ENCODE measurements at places on chromosomes 2 and 18.

GRCh38 chr18:59813942-59814341 is 85.9 kb upstream of the PMAIP1 start:
- DNase-seq = no peak

DNA sequence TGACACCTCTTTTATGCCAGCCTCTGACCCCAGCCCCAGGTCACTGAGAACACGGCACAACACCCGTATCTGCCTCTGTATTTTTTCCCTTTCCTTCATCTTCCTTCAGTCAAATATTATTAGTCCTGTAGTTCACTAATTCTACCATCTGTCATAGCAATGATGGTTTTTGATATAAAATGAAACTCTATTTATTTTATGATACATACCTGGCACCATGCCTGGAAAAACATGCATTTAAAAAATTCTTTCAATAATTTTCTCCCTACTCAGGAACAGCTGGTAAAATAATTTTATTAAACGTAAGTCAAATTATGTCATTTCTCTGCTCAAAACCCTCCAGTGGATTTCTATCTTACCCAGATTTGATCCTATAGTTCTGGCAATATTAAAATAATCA is 224.7 kb downstream of the CDH7 start:
- no peak for DNase-seq

DNA sequence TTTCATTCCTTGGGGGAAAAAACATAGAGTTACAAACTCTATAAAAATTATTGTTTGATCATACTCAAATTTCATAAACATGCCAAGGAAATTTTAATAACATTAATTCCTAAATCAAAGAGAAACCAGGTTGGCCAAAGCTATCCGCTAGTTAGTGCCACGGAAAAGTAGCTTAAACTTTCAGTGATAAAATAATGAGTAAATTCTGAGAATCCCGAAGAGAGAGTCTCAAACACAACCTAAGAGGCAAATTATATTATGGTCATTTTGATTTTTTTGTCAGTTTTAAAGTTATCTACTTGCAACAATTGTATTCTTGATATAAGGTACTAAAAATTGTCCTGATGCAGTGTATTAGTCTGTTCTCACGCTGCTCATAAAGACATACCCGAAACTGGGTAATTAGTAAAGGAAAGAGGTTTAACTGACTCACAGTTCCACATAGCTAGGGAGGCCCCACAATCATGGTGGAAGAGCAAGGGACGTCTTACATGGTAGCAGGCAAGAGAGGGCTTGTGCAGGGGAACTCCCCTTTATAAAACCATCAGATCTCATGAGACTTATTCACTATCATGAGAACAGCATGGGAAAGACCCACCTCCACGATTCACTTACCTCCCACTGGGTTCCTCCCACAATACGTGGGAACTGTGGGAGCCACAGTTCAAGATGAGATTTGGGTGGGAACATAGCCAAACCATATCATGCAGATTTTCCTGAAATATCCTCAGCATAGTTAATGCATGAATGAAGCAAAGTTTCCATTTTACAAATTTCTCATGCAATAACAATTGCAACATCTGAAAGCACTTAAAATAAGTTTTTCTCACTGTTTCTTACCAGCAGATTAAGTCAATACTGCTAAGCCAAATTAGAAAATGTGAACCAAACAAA is 205.9 kb upstream of the STK17B start:
- peak; percentile 46 for DNase-seq

GRCh38 chr2:73839653-73840411 is 11.1 kb downstream of the STAMBP start:
- DNase-seq = no peak

DNA sequence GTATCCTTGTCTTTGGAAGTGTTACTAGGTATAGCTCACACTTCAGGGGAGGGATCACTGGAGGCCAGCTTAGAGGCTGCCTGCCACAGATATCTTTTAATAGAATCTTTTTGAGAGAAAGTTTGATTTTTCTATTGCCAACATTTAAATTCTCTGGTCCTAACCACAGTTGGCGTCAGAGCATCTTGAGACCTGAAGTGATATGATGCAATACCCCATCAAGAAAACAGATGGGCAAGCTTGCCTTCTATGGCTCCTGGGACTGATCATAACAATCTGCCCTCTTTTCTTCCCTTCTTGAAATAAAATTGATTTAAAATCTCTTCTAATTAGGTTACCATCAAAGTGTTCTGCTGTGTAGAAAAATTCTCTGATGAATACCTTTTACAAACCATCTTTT is 105.5 kb upstream of the ACKR3 start:
- no peak for DNase-seq

DNA sequence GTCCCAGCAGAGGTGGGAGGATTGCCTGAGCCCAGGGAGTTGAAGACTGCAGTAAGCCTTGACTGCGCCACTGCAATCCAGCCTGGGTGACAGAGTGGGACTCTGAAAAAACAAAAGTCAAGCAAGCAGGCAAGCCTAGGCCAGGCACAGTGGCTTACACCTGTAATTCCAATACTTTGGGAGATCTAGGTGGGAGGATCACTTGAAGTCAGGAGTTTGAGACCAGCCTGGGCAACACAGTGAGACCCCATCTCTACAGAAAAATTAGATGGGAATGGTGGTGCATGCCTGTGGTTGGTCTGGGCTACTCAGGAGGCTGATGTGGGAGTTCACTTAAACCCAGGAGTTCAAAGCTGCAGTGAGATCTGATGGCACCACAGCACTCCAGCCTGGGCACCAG is 28.6 kb downstream of the STARD7 start:
- DNase-seq = no peak

- no peak for DNase-seq
Observed at GRCh38 chr18:63859781-63860475, 27.6 kb upstream of the SERPINB2 start.

- no peak for DNase-seq
Observed at GRCh38 chr2:207970147-207970825, 55.0 kb downstream of the PLEKHM3 start.

GRCh38 chr2:195279840-195280427 is 377.1 kb upstream of the SLC39A10 start:
- no peak for DNase-seq

DNA sequence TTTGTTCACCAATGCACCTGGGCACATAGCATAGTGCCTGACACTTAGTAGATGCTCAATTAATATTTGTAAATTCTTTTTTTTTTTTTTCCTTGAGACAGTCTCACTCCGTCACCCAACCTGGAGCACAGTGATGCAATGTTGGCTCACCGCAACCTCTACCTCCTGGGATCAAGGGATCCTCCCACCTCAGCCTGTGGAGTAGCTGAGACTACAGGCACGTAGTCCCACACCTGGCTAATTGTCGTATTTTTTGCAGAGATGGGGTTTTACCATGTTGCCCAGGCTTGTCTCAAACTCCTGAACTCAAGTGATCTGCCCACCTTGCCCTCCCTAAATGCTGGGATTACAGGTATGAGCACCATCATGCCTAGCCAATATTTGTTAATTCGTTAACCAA is 23.2 kb upstream of the LPIN2 start:
- no peak for DNase-seq

DNA sequence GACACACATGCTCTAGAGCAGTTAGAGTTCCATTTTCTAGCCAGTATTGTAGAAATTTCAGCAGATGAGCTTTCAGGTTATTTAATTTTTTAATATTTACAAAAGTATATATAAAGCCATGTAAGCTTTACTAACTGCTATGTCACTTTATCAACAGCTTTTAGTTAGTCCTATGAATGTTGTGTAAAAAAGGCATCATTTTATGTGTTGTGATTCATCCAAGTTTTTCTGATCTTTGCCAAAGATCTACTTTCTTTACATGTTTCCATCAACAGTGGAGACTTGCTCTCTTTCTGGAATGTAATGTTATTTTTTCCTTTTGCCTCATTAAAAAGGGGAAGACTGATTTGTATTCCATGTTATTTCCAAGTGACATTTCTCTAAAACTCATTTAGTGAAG is 125.2 kb upstream of the TFPI start:
- DNase-seq = no peak

DNA sequence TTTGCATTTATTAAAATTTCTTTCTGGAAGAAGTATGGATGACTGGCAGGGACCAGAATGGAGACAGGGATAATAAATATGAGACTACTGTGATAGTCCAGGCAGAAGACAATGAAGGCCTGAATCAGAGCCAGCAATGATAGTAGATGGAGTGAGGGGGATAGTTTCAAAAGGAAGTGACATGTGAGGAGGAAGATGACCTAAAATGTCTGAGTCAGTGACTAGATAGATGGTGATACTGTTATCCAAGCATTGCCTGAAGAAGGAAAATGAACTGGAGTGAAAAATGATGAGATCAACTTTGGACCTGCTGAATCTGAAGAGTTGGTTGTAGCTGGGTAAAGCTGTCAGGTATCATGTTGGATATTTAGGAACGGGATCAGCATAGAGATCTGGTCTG is 158.3 kb upstream of the KLF7 start:
- DNase-seq = no peak

GRCh38 chr18:54327818-54328217 is 29.8 kb downstream of the STARD6 start:
- no peak for DNase-seq

GRCh38 chr18:50125456-50125855 is 69.5 kb downstream of the MYO5B start:
- no peak for DNase-seq

GRCh38 chr18:55790296-55790695 is 202.3 kb upstream of the TCF4 start:
- peak; percentile 96 for DNase-seq

GRCh38 chr2:28507796-28508764 is 12.2 kb downstream of the PLB1 start:
- peak; percentile 42 for DNase-seq

GRCh38 chr18:9029131-9029530 is 73.4 kb upstream of the NDUFV2 start:
- DNase-seq = peak; percentile 64

- no peak for DNase-seq
Observed at GRCh38 chr2:36409935-36410334, 54.4 kb downstream of the CRIM1 start.

- DNase-seq = no peak
Observed at GRCh38 chr2:240432820-240433801, 2.4 kb upstream of the GPC1 start.

DNA sequence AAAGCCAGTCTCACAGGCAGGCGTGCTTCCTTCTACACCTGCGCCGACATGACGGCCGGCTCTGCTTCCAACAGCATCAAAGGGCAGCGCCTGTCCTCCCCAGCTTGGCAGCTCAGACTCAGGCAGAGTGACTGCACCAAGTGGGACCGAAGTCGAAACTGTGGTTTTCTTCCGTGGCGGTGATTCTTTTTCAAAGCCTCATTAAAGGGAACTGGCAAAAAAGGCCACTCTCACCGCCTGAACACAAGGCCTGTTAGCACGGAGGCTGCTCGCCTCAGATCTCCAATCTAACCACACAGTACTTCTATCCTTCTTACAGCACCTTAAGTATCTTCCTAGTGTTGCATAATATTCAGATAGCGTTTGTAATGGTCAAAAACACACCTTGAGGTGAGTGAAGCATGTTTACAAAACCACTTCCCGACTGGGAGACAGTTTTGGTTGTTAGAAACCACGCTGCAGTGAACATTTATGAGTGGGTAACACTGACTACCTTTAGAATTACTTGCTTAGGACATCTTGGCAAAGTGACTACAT is 236.4 kb downstream of the HDAC4 start:
- DNase-seq = no peak

GRCh38 chr18:78935406-78935805 is 44.2 kb upstream of the SALL3 start:
- no peak for DNase-seq

DNA sequence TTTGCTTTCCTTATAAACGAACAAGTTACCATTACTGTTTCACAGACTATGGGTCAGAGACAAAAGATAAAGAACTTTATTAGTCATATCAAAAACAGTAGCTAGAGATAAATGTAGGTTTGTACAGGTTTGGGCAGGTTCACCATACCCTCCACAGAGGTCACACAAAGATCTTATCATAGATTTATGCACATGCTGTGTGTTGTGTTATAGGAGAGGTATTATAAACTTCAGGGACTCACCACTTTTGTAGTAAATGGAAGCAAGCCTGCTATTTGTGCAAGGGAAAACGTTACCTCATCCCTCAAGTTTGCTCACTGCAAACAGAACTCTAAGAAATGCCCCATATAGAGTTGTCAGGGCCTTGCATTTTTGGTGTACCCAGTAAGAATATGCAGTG is 584.5 kb upstream of the LRRTM1 start:
- no peak for DNase-seq

DNA sequence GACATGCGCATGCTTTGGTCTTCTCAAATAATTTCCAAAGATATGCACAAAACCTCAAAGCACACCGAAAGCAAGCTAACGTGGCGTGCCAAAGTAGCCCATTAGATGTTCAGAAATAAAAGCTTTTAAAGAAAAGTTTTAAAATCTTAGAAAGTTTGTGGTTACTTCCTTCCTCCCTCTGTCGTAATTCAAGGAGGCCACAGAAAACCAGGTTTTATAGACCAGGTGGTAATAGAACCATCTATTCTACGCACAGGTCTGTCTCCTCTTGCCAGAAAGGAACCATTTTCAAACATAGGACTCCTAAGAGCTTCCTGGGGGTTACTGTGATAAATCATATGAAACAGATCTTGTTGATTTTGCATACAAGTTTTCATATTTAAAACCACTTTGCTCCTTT is 487.2 kb downstream of the ARHGAP15 start:
- DNase-seq = no peak

DNA sequence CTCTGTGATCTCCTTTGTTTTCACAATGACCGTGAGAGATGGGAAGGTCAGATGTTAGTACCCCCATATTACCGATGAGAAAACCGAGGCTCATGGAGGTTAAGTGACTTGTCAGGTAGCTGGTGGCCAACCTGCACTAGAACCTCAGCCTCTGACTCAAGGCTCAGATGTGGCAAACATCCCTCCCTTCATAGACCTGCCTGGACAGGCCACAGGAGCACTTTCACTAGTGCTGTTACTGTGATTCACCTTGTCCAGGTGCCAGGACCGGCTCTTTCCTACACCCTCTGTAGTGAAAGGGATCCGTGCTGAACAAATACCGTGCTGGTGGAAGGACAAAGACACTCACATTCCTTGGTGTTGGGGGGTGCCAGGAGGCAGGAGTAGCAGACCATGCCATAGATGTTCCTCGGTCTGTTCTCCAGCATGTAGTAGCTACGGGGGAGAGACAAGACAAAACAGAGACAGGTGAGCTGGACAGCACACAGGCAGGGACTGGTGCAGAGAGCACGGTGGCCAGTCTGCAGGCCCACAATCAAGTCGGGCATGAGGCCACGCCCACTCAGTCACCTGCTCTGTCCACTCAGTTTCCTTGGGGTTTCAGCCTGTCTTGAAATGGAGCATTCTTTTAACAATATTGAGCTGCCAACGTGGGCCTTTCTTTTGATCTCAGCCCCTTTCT is 65.9 kb downstream of the EDAR start:
- DNase-seq = no peak

- DNase-seq = no peak
Observed at GRCh38 chr18:55779691-55780585, 191.9 kb upstream of the TCF4 start.

GRCh38 chr2:188345020-188345419 is 53.3 kb downstream of the GULP1 start:
- peak; percentile 9 for DNase-seq

DNA sequence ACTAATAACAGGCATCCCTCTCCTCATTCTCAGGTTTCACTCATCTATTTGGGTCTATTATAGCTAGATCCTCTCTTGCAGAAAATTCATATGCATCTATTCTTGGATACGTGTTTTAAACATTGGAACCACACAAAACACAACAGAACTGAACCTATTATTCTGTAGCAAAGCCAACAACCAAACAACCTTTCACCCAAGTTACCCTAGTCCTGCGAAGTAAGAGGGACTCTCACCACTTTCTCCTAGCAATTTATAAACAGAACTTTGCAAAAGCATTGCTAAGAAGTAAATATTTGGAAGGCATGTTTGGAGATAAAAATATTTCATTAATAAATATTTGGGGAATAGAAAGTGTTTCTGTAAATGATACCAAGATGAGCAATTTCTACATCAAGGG is 20.4 kb upstream of the SH3BP4 start:
- DNase-seq = no peak
